Heart left ventricle (tissue), 16 donors: ENCODE measurements at places on chromosomes 12 and 14. TPM values are rescaled to one million over a fixed set of nuclear protein-coding genes. Genes with fewer than 3 reads are reported as not detected.

RAB2B gene
- 17.2 TPM for total RNA-seq

TOMM20L gene
- total RNA-seq = not detected

FAM186B gene
- 0.71 TPM for total RNA-seq

DNA sequence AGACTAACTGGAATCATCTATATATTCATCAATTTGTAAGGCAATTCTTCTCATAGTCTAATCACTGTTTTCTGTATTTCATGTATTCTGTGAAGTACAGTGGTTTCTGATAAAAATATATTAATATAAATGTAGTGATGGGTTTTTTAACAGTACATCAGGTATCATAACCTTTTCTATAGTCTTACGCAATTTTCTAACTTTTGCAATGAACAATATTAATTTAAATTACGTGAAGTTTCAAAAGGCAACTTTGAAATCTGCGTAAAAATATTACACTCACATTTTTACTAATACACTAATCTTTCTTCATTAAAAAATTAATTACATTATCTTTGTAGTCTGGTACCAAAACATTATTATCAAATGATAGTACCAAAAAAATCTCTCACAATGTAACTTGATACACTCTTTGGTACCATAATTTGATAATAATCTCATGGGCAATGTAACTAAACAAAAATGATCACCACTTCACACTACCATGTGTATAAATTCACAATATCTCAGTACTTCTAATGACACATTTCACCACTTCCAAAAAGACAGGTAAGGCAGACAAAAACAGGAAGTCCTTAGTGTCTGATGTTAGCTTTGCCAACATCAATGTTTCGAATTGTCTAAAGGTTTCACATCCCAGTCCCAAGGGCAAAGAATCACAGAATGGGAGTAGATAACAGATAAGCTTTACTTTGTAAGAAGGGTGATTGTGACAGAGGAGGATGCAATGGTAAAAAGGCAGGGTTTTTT is 8.7 kb downstream of the DNAI7 start:
- no peak for DNase-seq
- H3K27ac ChIP-seq = no peak overlapping the region
- H3K4me3 ChIP-seq = no peak overlapping the region
- H3K27me3 ChIP-seq = no peaks in the 10 kb centered on the region
- no peaks in the 10 kb centered on the region for H3K36me3 ChIP-seq
- H3K4me1 ChIP-seq = no peaks in the 10 kb centered on the region

GRCh38 chr14:23670481-23670880 is 34.3 kb downstream of the DHRS2 start:
- no peak overlapping the region for H3K4me3 ChIP-seq
- H3K27ac ChIP-seq = no peak overlapping the region
- no peaks in the 10 kb centered on the region for H3K36me3 ChIP-seq
- no peaks in the 10 kb centered on the region for H3K4me1 ChIP-seq
- no peaks in the 10 kb centered on the region for H3K27me3 ChIP-seq
- no peak for DNase-seq

DNA sequence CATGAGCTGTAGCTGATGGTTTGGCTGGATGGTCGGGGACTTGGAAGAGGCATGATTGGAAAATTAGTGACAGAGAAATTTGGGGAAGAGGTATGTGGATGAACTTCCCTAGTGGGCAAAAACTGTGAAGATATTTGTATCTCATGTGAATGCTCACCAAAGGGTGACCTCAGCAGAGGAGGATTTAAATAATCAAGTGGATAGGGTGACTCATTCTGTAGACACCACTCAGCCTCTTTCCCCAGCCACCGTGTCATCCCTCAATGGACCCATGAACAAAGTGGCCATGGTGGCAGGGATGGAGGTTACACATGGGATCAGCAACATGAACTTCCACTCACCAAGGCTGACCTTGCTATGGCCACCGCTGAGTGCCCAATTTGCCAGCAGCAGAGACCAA is 60.8 kb upstream of the KRAS start:
- H3K27ac ChIP-seq = no peak overlapping the region
- H3K27me3 ChIP-seq = no peaks in the 10 kb centered on the region
- H3K36me3 ChIP-seq = no peaks in the 10 kb centered on the region

DNA sequence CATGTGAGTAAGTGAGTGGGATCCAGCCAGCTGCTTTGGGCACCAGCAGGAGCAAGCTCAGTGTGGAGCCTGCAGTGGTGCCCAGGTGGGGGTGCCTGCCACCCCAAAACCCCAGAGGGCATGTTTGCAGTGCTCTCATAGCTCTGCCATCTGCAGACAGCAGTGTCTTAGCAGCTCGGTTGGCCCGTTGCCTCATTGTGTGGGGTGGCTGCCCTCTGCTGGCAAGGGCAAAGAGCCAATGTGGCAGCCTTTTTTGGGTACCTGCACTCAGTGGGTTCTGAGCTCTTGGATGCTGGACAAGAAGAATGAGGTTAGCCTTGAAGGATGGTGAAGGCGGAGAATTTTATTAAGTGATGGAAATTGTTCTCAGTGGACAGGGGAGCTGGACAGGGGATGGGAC is 52.3 kb downstream of the NEUROD4 start:
- H3K36me3 ChIP-seq = no peaks in the 10 kb centered on the region
- H3K4me1 ChIP-seq = no peaks in the 10 kb centered on the region
- H3K4me3 ChIP-seq = no peak overlapping the region
- no peaks in the 10 kb centered on the region for H3K27me3 ChIP-seq

DNA sequence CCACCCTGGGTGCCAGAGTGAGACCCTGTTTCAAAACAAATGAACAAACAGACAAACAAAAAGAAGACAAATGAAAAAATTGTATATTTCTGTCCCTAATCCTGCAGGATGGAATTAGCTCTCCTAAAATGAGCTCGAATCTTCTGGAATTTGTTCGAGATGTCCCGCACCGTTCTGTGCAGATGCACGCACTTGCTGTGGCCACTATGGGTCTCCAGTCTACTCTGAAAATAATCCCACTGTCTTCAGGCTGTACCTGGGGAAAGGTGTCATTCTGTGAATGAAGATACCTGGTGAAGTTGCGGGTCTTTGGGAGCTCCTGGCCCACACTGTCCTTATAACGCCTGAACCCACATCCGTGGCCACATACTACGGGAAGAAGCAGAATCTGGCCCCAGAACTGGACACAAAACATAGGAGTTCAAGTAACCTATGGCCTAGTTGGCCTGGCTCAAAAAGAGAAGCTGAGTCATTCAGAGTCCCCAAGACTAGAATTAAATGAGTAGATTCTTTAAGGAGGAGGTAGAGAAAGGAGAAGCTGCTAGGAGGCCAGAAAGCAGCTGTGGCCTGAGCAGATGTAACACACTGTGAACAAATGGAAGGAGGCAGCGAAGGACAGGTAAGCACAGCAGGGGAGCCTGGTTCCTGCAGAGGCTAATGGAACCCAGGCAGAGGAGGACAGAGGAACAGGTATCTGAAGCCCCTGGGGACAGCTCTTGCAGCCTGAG is 108.6 kb downstream of the FOXN3 start:
- no peak overlapping the region for H3K27ac ChIP-seq
- no peaks in the 10 kb centered on the region for H3K27me3 ChIP-seq
- no peak for DNase-seq
- no peaks in the 10 kb centered on the region for H3K36me3 ChIP-seq
- peaks cover 38% of the 10 kb centered on the region for H3K4me1 ChIP-seq

DNA sequence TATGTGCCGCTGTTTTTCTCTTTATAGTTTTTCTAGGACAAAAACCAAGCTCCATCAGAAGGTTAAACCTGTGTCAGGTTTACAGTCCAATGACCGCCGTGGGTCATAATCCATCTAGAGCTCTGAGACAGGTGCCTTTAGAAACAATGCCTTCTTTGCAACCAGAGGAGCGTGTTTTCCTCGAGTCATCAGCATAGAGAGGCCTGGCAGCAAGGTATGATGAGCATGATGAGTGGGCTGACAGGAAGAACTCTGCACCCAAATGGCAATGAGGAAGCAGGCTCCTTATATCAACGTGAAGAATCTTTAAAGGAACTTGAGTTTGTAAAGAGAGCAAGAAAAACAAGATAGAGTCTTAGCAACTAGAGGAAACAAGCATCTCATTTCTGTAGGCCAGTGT is 60.5 kb upstream of the NUDT4 start:
- H3K36me3 ChIP-seq = no peaks in the 10 kb centered on the region
- no peak overlapping the region for H3K4me3 ChIP-seq
- no peaks in the 10 kb centered on the region for H3K27me3 ChIP-seq
- no peak for DNase-seq

- no peak overlapping the region for H3K27ac ChIP-seq
- H3K4me1 ChIP-seq = peaks cover 8% of the 10 kb centered on the region
- no peak for DNase-seq
- peaks cover 4% of the 10 kb centered on the region for H3K36me3 ChIP-seq
- H3K27me3 ChIP-seq = no peaks in the 10 kb centered on the region
These were observed 191.4 kb upstream of the BCL2L14 start for GRCh38 chr12:11879306-11879705.

- H3K36me3 ChIP-seq = peaks cover 16% of the 10 kb centered on the region
- no peak overlapping the region for H3K4me3 ChIP-seq
- peaks cover 4% of the 10 kb centered on the region for H3K4me1 ChIP-seq
These were observed 167.1 kb downstream of the TTC7B start for GRCh38 chr14:90649083-90649482.

- H3K27me3 ChIP-seq = no peaks in the 10 kb centered on the region
- no peaks in the 10 kb centered on the region for H3K36me3 ChIP-seq
- peak overlapping the region; percentile 31 for H3K27ac ChIP-seq
- DNase-seq = no peak
These were observed 28.8 kb upstream of the GZMB start for GRCh38 chr14:24662753-24663152.

DNA sequence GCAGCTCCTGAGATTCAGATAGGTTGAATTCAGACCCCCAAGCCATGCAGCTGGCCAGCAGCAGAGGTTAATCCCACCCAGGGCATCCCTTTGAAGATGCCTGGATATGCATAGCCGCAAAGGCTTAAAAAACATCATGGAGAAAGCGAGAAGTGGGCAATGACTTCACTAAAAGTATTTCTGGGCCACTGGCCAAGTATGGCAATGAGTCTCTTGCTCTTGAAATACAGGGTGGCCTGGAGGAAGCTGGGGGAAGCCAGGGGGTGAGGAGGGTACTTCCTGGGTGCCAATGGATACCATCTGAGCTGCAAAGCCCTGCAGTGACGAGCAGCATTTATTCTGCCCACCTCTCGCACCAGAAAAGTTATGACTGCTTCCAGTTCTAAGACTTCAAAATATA is 539.3 kb upstream of the TBX3 start:
- H3K4me1 ChIP-seq = peaks cover 4% of the 10 kb centered on the region
- H3K27ac ChIP-seq = no peak overlapping the region
- H3K4me3 ChIP-seq = no peak overlapping the region
- DNase-seq = no peak
